ENCODE measurements at places on chromosomes 5 and 9. TPM values are rescaled to one million over a fixed set of nuclear protein-coding genes. Genes with fewer than 3 reads are reported as not detected.

The MRPS27 gene
- total RNA-seq: 83.6 TPM

The NDUFS4 gene
- 200 TPM for total RNA-seq

The PPP3R2 gene
- not detected for total RNA-seq

The FAXDC2 gene
- total RNA-seq: 17.4 TPM

The SURF4 gene
- total RNA-seq: 275 TPM

The TGFBI gene
- total RNA-seq: 227 TPM

The PLAC8L1 gene
- total RNA-seq: not detected

The KCNMB1 gene
- total RNA-seq: not detected

The FBP2 gene
- total RNA-seq: not detected

The BARHL1 gene
- total RNA-seq: not detected

The GADD45G gene
- 6.1 TPM for total RNA-seq

The CARD9 gene
- 1.1 TPM for total RNA-seq

The NUTM2F gene
- not detected for total RNA-seq

The PLPP7 gene
- 5.6 TPM for total RNA-seq

The PDE6A gene
- not detected for total RNA-seq

The MAMDC2 gene
- 2.8 TPM for total RNA-seq

The PCDHA11 gene
- 0.08 TPM for total RNA-seq

The PCDHA1 gene
- 0.09 TPM for total RNA-seq

The MCC gene
- total RNA-seq: 62.4 TPM

The ANKRD31 gene
- total RNA-seq: 0.16 TPM

The ANKDD1B gene
- 3.8 TPM for total RNA-seq

The FAM221B gene
- not detected for total RNA-seq

The ARL15 gene
- 5.4 TPM for total RNA-seq

The HBEGF gene
- total RNA-seq: 0.41 TPM

The SLC25A51 gene
- total RNA-seq: 15.4 TPM

The ARHGEF28 gene
- total RNA-seq: 26.2 TPM

The PCDHGA9 gene
- total RNA-seq: 4.1 TPM

The VDAC1 gene
- total RNA-seq: 277 TPM

The PRRX2 gene
- total RNA-seq: 36.1 TPM

The CDX1 gene
- 0.65 TPM for total RNA-seq

The SPATA31A3 gene
- not detected for total RNA-seq

The PCDHA3 gene
- 0.49 TPM for total RNA-seq

All from fibroblast of the aortic adventitia (primary cell).